CD4-positive, alpha-beta memory T cell (primary cell): ENCODE measurements at places on chromosomes 2 and 18.

DNA sequence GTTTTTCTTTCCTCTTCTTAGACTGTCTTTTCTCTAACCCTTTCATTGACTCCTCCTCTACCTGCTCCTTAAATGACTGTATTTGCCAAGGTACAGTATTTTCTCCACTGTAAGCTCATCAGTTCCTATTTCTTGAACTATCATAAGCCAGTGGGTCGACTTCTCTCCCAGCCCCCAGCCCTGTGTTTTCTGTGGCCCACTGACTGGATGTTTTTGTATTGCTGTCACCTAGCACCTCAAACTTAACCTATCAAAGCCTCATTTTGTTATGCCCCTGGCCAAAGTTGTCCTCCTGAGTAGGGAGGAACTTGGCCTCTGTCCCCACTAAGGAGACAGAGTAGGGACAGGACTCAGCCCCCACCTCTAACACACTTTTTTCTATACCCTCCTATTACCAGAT, 65.4 kb upstream of the CABLES1 start:
- no peak for DNase-seq

- DNase-seq: no peak
Observed at GRCh38 chr18:46502444-46502843, 154.6 kb downstream of the LOXHD1 start.

GRCh38 chr2:20615466-20616241, 35.2 kb downstream of the HS1BP3 start:
- DNase-seq: no peak

DNA sequence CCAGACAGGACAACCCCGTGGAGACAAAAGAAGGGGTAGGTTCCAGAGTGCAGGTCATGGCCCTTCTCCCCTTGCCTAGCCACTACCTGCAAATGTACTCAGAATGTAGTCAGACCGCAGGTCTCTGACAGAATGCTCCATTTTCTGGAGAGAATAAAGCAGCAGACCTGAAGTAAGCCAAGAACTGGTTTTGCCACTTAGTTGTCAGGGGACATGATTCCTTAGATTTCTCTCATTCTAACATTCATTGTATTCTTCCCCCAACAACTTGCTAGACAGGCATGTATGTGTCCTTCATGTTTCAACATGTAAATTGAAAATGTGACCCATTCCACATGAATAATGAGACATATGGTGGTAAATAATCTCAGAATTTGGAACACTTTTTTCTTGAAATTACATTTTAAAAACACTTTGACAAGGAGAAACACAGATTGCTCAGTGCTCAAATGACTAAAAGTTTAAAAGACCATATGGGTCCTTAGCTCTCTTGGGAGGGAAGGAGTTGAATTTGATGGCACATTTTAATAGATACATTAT, 142.4 kb downstream of the CCBE1 start:
- DNase-seq: no peak

GRCh38 chr2:167381349-167381748, 493.1 kb downstream of the XIRP2 start:
- DNase-seq: no peak

DNA sequence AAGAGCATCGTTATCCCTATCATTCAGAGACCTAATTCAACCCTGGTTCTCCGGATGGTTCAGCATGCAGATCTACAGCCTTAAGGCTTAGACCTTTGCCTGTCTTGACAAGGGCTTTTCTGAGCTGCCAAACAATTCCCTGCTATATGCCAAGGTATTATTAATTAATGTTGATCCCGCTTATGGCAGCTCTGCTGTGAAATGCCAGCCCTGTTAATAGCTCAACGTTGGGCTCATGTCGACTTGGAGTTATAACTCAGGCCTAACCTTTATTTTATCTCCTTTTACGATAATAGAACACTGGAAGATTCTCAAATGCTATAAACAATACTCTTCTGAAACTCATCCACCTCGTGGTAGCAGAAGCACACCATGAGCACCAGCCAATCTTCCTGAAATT, 188.6 kb downstream of the TMEM247 start:
- no peak for DNase-seq

GRCh38 chr2:56816666-56817065, 632.9 kb downstream of the CCDC85A start:
- DNase-seq: no peak

DNA sequence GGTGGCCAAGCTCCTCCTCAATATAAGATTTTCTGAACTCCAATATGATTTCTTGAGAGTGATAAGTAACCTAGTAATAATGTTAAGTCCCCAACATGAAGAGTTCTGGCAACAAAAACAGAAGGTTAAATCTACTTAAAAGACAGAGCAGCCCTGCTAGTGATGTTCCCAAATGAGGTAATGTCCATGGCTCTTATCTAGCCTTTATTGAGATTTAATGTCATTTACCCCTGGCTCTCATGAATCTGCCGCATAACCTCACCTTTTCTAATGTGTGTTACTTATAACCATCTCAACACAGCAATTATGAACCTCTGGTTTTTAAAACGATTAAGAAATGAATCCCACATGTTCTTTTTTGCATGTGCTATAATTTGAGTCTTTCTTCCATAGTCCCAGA, 167.5 kb upstream of the ZFP36L2 start:
- no peak for DNase-seq

GRCh38 chr2:77579076-77579769, 57.0 kb upstream of the LRRTM4 start:
- no peak for DNase-seq

DNA sequence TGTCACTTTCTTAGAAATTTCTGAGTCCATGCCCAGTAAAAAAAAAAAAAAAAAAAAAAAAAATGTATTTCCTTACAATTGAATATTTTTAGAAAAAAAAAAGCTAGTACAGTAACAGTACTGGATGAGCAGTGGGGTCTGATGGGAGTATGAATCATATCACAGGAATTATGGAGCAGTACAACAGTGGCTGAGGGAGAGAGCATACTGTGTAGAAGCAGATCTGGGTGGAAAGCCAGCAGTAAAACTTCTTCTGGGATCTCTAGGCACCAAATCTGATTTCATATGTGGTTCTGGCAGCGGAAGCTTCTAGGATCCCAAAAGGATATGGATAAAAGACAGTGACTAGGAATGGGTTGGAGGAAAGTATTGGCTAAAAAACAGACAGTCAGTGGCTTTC, 414.9 kb upstream of the FSHR start:
- DNase-seq: no peak

DNA sequence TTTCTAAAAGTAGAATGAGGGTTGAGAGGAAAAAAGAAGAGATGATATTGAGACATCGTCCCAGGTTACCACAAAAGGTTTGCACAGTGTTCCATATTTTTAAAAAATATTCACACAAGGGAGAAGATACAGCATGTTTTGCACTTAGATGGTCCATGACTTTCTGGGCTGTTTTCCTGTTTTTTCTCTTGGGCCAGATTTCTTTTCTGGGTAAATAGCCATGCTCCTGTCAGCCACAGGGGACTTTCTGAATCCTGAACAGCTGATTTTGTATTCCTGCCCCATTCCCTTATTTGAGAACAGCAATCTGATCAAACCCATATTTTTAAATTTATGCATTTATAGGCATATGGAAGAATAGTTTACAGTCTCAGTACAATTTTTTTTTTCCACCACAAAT, 185.9 kb upstream of the NRP2 start:
- no peak for DNase-seq

DNA sequence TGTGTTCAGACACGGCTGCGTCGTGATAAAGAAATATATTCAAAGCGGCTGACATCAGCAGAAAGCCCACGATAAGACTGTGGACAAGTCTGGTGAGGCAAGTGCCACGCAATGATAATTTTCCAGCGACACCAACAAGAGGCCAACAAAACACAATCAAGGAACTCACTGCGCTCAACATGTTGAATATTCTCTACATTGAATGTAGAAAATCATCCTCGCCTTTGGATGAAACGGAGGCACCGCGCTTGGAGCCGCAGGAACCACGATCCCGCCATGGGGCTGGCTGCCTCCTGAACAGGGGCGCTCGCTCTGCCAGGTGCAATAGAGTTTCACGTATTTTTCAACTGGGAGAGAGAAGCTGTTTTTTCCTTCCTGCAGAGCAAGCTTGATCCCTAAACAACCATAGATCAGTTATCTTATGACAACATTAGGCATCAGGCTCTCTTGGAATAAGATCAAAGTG, 220.3 kb downstream of the ATAD2B start:
- DNase-seq: no peak

GRCh38 chr2:73217160-73217559, 3.1 kb downstream of the SMYD5 start:
- no peak for DNase-seq

- DNase-seq: no peak
Observed at GRCh38 chr18:13550418-13551304, 175.7 kb downstream of the FAM210A start.

- no peak for DNase-seq
Observed at GRCh38 chr18:43590182-43590903, 313.1 kb upstream of the SYT4 start.

DNA sequence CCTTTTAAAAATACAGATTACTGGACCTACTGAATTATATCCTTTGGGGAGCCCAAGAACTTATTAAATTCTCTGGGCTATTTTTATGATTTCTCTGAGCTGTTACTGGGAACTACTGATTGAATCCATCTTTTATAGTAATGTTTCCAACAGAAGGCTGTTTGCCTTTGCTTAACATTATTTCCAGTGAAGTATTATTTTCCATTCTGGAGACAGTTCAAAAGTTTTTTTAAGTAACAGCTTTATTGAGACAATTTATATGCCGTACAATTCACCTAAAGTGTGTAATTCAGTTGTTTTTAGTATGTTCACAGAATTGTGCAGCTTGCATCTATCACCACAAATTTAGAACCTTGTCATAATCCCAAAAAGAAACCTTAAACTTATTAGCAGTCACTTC, 100.6 kb downstream of the BABAM2 start:
- no peak for DNase-seq

DNA sequence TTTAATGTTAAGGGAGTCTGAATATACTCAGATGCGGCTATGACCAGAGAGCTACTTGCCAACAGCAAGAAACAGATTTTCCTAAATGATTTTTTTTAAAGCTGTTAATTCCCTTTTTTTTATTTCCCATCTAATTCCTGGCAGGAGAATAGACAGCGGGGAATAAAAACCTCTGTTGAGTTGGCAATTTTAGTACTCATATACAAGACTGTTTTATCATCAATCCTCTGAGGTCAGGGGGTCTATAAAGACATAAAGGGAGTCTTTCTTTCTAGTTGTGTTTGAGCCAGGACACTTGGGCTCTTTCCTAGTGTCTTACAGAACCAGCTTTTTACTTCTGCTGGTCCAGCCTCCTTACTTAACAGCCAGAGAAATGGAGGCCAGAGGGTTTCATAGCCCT, 29.4 kb downstream of the MAIP1 start:
- no peak for DNase-seq

GRCh38 chr2:42848726-42849290, 56.4 kb upstream of the HAAO start:
- no peak for DNase-seq

DNA sequence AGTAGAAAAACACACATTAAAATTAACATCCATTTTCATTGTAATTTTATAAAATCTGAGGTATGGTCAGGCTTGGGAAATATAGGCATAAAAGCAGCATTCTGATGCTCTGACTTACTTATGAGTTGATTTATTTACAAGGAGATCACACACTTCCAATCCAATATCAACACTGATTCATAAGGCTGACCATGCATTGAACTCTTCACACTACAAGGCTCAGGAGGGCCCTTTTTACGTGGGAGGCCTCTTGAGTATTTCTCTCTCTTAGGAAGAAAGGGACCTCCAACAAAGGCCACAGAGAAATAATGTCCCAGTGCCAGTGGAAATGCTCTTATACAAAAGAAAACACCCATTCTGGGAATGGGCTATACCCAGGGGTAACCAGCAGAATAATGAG, 222.8 kb downstream of the NAPG start:
- DNase-seq: no peak

DNA sequence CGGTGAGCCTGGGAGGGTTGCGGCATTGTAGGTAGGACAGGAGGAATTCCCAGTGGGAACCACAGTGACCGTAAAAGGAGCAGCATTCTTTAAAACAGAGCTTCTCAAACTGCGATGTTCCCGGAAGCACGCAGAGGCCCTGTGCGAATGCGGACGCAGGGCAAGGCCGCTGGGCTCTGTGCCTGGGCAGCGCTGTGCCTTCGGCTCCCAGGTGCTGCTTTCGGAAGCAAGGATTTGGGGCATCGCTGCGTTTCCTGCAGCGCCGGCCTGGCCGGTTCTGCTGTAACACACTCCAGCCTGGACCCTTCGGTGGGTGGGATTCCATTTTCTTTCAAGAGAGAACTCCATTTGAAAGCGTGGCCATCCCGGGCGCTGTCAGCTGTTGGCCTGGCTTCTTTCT, 118.6 kb downstream of the PTGR3 start:
- DNase-seq: no peak

- DNase-seq: no peak
Observed at GRCh38 chr18:59848002-59848401, 51.8 kb upstream of the PMAIP1 start.

DNA sequence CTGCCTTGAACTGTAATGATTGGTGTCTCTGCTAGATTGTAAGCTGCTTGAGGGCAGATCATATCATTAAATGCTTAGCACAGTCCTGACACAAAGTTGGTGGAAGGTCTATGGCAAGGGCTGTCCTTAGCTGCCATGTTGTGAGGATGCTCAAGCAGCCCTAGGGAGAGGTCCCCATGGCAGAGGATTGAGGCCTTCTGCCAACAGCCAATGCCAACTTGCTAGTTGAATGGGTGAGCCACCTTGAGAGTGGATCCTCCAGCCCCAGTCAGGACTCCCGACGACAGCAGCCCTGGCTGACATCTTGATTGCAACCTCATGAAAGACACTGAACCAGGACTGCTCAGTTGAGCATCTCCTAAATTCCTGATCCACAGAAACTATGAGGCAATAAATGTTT, 115.3 kb upstream of the SMAD2 start:
- DNase-seq: no peak
